ENCODE measurements at places on chromosomes 7 and 10.

DNA sequence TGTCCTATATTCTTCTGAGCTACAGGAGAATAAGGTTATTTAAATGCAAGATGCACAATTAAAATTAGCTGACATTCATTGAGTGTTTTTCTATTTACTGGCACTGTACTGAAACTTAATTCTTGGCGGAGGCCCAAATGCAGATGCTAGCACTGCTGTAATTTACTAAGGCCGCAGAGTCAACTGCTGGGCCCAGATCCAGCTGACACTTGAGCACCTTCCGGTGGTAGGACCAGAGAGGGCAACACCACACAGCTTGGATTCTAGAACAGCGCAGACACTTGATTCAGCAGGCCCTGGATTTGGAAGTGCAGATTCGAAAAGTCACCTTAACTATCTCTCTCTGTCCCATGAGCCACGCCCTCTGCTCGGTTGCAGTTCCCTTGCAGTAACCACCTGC, 228.6 kb upstream of the TMEM72 start:
- DNase-seq, result no peak

DNA sequence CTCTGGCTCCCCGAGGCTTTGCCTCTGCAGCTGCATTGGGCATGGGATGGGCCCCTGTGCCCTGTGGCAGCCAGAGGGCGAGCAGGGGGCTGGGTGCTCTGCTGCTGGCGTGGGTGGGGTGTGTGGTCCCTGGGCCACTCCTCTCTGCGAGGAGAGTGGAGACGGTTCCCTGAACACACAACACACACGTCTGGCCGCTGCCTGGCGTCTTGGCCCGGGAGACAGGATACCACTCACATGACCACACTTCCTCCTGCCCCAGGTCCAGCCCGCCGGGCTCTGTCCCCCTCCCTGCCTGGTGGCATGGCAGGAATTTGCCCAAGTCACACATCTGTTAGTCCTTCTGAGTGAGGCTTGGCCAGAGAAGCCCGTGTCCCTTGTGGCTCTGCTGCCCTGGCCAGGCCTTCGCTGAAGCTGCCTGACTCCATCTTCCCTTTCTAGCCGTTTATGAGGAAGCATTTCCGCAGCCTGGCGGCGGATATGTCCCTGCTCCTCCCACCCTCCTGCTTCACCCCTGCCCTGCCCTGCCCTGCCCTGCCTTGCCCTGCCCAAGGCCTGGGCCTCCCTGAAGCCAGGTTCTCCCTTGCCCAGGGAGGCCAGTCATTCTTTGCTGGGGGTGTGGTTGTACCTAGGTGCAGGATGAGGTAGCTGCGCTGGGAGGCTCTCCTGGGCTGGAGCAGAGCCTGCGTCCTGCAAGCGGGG, 3.0 kb downstream of the BRI3 start:
- no peak for DNase-seq

DNA sequence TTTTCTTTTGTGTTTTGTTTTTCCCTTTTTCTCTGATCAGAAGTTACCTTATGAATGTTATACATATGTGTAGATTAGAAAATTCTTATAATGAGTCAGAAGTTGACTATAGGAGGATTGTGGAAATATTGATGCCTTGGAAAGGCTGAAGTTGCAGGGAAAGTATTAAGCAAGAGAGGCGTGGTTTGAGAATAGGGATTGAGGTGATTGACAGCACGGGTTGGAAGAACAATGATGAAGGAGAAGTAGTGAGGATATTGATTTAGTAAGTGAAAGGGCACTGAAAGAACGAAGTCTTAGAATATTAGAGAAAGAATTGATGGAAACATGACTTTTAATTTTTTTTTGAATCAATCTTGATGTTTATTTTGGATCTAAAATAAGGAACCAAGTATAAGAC, 176.0 kb downstream of the EXOC4 start:
- no peak for DNase-seq

DNA sequence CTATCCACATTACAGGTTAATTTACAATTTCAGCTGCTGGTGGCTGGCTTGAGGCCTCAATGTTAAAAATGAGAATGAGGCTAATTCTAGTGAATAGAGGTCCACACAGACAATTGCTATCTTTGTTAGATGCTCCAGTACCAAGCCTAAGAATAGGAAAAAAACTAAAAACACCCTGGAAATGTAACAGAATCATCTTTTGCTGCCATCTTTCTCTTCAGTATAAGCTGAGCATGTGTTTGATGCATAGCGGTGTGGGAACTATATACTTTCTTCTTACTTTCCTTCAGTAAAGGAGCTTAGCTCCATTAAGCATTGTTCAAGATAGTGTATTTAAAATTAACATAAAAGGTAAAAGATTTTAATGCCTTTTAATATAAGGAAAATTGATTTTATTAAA, 5.6 kb downstream of the TMEM229A start:
- no peak for DNase-seq

GRCh38 chr7:6532516-6532915, 18.7 kb downstream of the GRID2IP start:
- DNase-seq, result no peak

GRCh38 chr10:29946953-29947700, 112.3 kb downstream of the JCAD start:
- no peak for DNase-seq

GRCh38 chr7:80175744-80176143, 41.1 kb downstream of the GNAI1 start:
- DNase-seq, result no peak

- DNase-seq, result no peak
Measured at GRCh38 chr10:15316145-15316544, 54.9 kb downstream of the FAM171A1 start.

GRCh38 chr10:110498087-110498981, 627 bp downstream of the DUSP5 start:
- DNase-seq, result no peak

GRCh38 chr7:31055471-31055870, 3.4 kb downstream of the ADCYAP1R1 start:
- DNase-seq, result no peak

DNA sequence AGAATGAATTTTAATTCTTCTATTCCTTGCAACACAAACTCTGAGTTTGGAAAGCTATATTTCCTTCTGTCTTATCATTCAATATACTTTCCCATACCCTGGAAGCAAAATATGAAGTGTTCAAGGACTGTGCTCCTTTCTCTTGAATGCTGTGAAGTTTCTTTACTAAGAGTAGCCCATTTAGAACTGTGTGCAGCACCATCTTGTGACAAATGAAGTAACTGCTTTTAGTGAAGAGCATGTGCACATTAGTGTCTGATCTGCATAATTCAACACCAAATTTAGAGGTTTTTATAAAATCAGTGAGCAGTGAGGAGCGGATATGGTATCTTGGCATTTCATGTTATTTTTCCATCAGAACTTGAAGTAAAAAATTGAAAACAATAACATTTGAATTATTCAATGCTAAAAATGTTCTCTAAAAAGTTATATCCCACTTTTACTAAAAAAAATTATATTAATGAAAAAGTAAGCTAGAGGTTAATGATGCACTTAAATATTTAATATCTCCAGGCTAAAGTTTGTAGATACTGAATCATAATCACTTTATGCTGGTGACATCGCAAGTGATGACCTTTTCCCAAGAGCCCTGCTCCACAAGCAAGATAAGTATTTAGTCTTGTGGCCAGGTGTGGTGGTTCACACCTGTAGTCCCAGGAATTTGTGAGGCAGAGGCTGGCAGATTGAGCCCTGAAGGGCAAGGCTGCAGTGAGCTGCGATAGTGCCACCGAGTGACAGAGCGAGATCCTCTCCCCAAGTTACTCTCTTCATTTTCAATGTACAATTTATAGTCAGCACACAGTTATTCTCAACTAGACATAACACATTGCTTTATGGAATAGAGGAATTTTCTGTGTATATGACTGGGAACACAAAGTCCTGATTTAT, 108.8 kb upstream of the PCLO start:
- DNase-seq, result no peak

- DNase-seq, result no peak
Measured at GRCh38 chr7:29341156-29341555, 146.6 kb downstream of the CHN2 start.

- no peak for DNase-seq
Measured at GRCh38 chr7:24709585-24710360, 47.5 kb downstream of the GSDME start.

- DNase-seq, result no peak
Measured at GRCh38 chr7:73984481-73985205, 43.3 kb upstream of the ELN start.

- no peak for DNase-seq
Measured at GRCh38 chr10:122157451-122157850, 113.6 kb upstream of the BTBD16 start.

DNA sequence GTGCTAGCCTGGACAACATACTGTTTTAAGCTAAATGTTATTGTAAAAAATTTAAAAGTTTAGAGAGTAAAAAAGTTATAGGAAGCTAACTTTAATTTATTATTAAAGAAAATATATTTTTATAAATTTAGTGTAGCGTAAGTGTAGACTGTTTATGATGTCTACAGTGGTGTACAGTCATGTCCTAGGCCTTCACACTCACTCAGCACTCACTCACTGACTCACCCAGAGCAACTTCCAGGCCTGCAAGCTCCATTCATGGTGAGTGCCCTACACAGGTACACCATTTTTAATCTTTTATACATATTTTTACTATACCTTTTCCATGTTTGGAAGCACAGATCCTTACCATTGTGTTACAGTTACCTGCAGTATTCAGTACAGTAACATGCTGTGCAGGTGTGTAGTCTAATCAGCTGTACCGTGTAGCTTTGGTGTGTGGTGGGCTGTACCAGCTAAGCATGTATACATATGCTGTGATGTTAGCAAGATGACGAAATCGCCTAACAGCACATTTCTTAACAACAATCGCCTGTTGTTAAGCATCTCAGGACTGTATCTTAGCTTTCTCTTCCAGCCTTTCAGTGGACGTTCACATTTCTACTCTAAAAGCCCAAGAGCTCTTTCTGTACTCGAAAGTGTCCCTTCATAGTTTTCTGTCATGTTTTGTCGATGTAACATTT, 12.5 kb downstream of the RNF32 start:
- no peak for DNase-seq

GRCh38 chr7:90383422-90383821, 19.8 kb upstream of the CLDN12 start:
- DNase-seq, result no peak

- DNase-seq, result peak; percentile 92
Measured at GRCh38 chr10:73848821-73849489, 25.4 kb downstream of the CAMK2G start.
